AG08395 (cell line): ENCODE measurements at places on chromosomes 3 and 15.

DNA sequence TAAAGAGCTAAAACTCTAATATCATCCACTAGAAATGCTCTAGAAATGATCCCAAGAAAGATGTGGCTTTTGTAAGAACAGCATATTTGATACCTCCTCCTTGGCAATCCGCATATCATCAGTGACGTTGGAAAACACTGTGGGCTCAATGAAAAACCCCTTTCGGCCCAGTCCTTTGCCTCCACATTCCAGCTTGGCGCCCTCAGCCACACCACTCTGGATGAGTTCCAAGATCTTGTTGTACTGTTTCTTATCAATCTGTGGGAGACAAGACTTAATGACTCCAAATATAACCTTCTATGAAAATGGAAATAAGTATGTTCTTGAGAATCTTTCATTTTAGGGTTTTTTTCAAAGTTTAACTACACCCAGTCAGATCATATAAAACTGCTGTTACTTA is 103.6 kb downstream of the ALDH1A2 start:
- DNase-seq, result no peak

DNA sequence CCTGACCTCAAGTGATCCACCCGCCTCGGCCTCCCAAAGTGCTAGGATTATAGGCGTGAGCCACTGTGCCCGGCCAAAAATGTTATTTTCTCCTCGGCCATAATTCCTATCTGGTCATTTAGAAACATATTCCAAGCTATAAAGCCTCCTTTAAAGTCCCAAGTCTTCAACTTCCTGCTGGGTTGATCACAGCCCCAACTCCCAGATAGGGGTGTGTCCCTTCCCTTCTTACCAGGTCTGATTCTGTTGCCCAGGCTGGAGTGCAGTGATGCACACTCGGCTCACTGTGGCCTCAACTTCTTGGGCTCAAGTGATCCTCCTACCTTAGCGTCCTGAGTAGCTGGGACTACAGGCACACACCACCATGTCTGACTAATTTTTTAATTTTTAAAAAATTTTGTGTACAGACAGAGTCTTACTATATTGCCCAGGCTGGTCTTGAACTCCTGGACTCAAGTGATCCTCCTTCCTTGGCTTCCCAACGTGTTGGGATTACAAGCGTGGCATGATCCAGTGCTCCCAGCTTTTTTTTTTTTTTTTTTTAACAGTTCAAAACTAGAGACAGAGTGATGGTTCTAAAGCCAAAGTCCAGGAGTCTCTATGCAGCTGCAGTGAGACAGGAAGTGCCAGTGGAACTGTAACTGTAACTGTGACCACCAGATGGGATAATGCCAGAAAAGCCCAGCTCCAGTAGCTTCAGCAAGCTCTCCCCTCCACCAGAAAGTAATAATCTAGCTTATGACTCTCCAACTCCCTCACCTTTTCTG is 8.2 kb upstream of the PRKAR2A start:
- no peak for DNase-seq

DNA sequence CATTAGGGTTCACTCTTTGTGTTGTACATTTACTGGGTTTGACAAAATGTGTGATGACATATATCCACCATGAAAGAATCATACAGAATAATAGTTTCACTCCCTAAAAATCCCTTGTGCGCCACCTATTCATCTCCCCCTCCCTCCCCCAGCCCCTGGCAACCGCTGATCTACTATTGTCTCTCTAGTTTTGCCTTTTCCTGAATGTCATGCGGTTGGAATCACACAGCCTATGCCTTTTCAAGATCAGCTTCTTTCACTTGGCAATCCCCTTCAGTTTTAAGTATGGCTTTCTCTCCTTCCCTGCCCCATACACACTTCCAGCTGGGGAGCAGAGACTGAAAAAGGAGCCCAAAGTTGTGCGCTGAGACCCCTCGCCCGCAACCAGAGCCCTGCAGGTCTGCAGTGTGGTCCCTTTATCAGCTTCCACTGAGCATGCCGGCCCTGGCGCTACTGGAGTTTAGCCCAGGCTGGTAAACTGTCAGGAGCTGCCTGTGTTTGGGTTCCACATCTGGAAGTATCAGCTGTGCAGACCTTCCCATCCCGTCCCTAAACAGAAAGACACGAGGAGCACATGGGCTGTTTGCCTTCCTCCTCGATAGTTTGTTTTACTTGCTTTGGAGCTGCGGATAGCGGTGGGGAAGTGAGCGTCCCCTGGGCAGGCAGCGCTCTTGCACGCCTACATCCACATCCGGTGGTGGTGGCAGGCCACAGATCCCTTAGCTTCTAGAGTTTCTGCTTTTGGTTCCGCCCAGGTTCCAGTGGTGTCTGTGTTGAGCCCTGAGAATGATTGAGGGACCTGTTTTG is 12.3 kb downstream of the BOC start:
- DNase-seq, result peak; percentile 48

- no peak for DNase-seq
Measured at GRCh38 chr3:127119693-127120464, 73.1 kb upstream of the PRR23E start.

GRCh38 chr3:180633722-180634121 is 31.8 kb downstream of the TTC14 start:
- DNase-seq, result no peak
